ENCODE measurements at places on chromosomes 11 and 22. TPM values are rescaled to one million over a fixed set of nuclear protein-coding genes. Genes with fewer than 3 reads are reported as not detected.

Gene MMP12
- not detected for total RNA-seq

Gene SCN3B
- total RNA-seq: 1.7 TPM

Gene HORMAD2
- total RNA-seq: not detected

Gene GLYAT
- not detected for total RNA-seq

Gene MCHR1
- not detected for total RNA-seq

Gene MIAT
- total RNA-seq: 10.2 TPM

Gene SCN2B
- 0.96 TPM for total RNA-seq

Gene GSTT2B
- 66.6 TPM for total RNA-seq

Gene C11orf86
- 29.9 TPM for total RNA-seq

Gene TRPM5
- total RNA-seq: 0.97 TPM

Gene OR51I1
- 0.94 TPM for total RNA-seq

Gene ZBED4
- 8.6 TPM for total RNA-seq

DNA sequence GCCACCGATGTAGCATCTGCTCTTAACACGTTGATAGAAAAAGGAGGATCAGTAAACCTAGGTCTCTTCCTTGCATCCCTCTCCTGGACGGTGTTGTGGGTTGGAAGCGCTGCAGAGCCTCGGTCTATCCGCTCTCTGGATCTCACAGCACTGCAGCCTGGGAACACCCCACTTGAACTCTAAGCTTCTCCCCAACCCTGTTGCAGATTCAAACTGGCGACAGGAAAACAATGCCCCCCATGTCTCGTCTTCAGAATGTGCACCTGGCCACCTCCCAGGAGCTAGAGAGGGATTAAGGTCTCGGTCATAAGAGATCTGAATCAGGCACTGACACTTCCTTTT, 454 bp downstream of the TMEM218 start:
- DNase-seq: no peak

- no peak for DNase-seq
These were observed 34.1 kb upstream of the CALCA start for GRCh38 chr11:15006139-15006759.

DNA sequence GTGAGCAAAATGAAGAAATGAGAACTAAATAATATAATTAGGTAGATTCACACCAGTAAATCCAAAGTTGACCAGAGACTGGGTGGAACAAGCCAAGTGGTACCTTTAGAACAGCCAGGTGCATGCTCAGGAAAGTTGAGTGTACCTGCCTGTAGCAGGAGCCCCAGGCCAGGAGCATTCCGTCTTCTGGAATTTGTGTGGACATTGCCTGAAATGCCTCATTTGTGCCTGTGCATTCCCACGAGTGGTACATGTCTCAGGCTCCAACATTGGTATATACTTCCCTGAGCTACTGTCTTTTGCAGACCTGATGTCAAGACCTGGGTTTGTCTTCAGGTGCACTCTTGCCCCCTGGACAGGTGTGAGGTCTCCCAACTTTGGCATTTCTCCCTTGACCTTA, 187.6 kb upstream of the NECTIN1 start:
- DNase-seq: no peak

DNA sequence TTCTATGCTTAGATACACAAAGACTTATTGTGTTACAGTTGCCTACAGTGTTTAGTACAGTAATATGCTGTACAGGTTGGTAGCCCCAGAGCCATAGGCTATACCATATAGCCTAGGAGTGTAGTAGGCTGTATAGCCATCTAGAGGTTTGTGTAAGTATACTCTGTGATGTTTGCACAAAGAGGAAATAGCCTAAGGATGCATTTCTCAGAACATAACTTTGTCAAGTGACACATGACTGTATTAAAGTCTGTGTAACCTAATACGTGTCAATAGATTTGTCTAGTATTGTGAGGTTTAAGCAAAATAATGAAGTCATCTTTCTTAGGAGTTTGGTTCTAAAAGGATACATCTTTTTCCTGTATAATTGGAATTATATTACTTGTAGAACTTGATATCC, 5.5 kb downstream of the ZC3H12C start:
- no peak for DNase-seq

DNA sequence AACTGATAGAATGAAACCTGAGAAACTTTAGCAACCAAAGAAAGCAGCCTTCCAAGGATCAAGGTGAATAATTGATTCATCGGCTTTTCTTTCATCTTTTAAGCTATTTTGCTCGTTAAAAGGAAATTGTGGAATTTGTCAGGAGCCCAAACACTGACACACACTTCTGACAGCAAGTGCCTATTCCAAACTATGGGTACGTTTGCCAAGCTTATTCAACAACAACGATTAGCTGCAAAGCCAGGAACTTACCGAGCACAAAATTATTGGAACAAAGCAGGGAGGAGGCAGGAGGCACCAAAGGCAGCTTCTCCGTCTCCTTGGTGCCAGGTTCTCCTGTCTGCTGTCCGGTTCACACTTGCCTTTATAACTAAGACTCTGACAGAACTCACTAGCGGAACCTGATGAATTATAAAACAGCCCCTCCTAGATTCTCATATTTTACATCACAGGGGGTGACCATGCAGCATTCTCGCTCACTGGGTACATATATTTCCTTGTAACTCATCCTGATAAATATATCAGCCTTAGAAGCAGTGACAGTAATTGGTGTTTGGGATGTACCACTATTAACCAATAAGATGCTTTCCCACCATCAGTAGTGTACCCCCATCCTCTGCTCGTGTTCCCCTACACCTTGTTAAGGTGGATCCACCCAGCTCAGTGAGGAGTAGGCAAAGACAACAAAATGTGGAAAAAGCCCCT, 395.9 kb upstream of the CCDC90B start:
- no peak for DNase-seq

DNA sequence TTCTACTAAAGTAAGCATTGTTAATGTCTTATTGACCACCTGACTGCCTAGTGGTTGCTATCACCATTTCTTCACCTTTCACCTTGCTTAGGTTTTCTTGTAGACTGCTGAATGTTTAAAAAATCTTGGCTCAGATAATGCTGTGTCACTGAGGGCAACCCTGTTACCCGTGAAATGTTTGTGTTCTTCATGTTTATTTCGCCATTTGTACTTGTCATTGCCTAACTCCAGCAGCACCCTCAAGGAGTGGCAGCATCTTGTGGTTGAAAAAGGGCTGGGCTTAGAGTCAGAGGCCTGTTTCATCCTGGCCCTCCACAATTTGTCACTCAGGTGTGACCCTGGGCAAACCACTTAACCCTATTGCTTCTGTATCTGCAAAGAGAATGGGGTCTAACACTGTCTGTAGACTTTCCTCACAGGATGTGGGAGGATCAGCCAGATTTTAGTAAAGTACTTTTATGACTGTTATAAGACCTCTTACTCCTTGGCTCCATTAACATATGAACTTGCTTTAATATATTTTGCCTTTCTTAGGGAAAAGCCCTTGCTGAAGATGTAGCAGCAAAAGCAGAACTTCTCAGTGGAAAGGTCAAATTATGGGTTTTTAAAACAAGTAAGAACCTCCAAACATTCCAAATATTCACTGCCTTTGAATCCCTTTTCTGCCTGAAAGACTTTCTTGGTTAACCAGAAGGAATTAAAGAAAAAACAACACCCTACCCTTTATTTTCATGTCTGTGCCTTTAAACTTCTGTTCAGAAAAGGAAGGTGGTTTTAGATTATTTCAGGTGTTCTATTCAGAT, 154.5 kb upstream of the C11orf87 start:
- DNase-seq: no peak

GRCh38 chr11:63841554-63841953, 2.6 kb downstream of the MARK2 start:
- DNase-seq: no peak

- DNase-seq: no peak
These were observed 3.2 kb upstream of the PPP6R3 start for GRCh38 chr11:68457216-68457897.

DNA sequence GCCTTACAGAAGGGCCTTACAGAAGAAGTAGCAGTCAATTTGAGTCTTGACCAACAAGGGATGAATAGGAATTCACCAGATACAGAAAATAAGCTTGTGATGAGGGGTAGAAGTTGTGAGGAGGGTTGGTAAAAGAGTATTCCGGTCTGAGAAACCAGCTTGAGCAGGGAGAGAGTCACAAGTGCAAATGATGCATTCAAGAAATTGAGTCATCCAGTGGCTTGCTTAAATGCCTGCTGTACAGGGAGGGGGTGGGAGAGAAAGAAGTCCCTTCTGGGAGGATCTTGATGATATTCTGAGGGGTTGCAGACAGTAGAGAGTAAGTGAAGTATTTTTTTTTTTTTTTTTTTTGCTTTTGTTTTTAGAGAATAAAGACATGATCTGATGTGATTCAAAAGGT, 9.2 kb downstream of the CCKBR start:
- DNase-seq: no peak

GRCh38 chr11:68988491-68988890, 7.7 kb upstream of the MRGPRD start:
- no peak for DNase-seq

DNA sequence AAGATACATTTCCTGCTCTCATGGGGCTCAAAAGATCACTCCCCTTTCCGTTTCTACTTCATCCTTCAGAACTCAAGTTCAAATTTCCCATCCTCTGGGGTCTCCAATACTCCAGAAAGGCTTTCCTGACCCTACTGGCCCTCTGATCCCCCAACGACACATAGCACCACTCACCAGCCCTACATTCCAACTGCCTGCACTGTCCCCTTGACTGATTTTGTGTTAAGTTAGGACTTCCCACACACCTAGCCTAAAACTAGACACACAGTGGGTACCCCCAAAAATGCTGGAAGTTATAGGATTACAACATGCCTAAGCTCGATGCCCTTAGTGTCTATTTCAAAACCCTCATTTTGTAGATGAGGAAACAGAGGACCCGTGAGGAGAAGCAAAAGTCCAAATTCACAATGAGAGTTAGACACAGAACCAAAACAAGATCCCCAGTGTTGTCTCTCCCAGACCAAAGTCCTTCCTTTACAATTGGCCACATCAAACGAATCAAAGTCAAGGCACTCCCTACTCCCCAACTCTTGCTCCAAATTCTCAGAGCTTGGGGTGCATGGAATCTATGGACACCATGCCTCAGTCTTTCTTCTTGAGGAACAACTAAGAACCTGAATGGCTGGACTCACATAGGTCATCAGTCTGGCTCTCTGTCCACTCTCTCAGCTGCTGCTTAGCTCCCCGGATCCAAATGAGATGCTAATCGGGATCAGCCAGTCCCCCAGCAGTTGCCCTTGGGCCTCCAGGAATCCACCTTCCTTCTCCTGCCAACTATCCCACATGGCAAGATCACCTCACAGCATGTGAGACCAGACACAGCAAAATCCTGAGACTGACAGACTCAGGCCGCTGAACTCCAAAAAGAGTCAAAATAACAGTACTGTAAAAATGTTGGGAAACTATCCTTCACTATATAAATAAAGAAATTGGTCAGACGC, 1.7 kb downstream of the CLPB start:
- no peak for DNase-seq

GRCh38 chr22:44660051-44660830, 41.8 kb upstream of the PRR5 start:
- no peak for DNase-seq

GRCh38 chr11:38160433-38160832, 1562.4 kb upstream of the RAG2 start:
- no peak for DNase-seq

GRCh38 chr11:3809624-3809928, 1.2 kb downstream of the PGAP2 start:
- DNase-seq: no peak

GRCh38 chr11:127098684-127099083, 98.1 kb upstream of the KIRREL3 start:
- no peak for DNase-seq

GRCh38 chr11:110092111-110092514, 1.1 kb upstream of the ZC3H12C start:
- DNase-seq: peak; percentile 37

DNA sequence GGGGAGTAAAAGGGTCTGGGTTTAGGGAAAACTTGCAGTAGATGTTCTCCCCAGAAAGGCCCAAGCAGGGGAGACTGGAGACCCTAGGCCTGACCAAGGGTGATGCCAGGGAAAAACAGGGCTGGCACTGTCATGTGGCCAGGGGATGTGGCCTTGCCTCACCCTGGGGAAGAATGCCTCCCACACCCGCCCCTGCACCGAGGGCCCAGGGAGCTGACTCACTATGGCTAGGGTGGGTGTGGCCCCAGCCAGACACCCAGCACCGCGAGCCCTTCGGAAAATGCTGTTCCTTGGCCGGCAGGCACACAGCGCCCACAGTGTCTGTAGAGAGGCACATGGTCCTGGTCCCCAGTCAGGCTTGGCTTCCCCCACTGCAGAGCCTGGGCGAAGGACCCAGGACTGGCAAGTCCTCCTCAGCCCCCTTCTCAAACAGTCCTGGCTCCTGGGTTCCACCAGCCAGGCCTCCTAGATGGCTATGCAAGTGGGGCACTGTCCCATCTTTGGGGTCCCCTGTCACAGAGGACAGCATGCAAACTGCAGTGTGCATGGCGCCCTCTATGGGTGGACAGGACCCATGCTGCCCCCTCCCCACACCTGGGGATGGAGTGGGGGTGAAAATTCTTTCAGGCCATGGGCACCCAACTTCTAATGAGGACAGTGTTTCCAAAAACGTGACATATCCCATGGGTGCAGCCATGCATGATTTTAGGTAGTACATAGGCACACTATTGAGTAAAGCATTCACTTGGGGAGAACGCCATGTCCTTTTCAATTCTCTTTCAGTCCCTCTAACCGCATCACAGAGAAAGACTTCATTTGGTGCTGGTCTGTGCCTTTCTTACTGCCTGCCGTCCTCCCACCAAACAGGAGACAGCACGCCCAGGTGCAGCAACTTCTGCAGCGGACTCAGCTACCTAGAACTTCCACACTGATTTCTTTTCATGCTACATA, 15.2 kb downstream of the TMPRSS5 start:
- DNase-seq: peak; percentile 83

- DNase-seq: no peak
These were observed 505.6 kb upstream of the API5 start for GRCh38 chr11:42806191-42806590.

- no peak for DNase-seq
These were observed 529.4 kb downstream of the TBC1D22A start for GRCh38 chr22:47291565-47292495.

DNA sequence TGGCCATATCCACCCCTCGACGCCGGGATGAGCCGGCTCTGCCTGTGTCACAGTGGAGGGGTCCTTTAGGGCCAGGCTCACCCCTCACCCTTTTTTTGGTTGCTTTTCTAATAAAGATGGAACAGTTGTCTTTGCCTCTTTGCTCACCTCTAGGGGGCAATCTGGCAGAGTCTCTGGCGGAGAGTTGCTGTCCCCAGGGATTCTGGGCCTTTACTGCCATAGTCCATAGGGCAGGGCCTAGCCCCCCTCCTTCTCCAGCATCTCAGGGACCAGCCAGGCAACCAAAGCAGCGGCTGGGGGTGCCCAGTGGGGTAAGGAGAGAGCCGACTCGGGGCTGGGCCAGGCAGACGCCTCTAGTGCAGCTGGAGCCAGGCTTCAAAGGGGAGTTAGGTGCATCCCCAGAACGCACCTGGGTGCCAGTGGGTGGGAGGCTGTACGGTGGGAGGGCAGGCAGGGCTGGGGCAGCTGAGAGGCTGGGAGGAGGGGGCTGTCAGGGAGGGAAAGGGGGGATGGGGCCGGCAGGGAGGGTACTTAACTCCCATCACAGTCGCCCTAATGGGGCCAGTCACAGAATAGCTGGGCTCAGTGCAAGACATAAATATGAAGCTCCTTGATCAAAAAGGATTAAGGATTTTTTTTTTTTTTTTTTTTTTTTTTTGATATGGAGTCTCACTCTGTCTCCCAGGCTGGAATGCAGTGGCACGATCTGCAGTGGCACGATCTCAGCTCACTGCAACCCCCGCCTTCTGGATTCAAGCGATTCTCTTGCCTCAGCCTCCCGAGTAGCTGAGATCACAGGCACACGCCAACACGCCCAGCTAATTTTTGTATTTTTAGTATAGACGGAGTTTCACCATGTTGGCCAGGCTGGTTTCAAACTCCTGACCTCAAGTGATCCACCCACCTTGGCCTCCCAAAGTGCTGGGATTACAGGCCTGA, 2.5 kb upstream of the SUSD2 start:
- DNase-seq: no peak

Measured in adrenal gland (tissue), 19 donors.